ENCODE measurements at places on chromosomes 12 and 14.

GRCh38 chr12:19030603-19031002, 98.9 kb upstream of the PLEKHA5 start:
- DNase-seq, result no peak

DNA sequence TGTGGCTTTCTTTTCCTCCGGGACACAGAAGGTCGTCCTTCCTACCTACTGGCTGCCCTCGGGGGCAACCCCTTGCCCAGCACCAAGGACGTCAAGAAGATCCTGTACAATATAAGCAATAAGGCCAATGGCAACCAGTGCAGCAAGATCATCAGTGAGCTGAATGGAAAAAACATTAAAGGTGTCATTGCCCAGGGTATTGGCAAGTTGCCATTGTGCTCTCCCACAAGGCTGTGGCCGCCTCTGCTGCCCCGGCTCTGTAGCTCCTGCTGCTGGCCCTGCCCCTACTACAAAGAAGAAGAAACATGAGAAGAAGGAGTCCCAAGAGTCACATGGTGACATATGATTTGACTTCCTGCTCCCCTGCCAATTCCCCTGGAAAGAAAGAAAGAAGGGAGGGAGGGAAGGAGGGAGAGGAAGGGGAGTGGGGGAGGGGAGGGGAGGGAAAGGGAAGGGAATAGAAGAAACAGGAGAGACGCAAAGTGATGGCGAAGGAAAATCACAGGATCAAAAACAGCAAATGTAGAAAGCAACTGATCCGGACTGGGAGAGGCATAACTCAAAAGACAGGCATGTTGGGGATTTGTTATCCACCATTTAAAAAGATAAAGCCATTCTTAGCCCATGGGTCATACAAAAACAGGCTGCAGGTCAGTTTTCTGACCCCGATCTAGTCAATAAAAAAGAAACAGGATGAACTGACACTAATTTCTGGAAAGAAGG, 61.3 kb upstream of the RESF1 start:
- peak; percentile 76 for DNase-seq

DNA sequence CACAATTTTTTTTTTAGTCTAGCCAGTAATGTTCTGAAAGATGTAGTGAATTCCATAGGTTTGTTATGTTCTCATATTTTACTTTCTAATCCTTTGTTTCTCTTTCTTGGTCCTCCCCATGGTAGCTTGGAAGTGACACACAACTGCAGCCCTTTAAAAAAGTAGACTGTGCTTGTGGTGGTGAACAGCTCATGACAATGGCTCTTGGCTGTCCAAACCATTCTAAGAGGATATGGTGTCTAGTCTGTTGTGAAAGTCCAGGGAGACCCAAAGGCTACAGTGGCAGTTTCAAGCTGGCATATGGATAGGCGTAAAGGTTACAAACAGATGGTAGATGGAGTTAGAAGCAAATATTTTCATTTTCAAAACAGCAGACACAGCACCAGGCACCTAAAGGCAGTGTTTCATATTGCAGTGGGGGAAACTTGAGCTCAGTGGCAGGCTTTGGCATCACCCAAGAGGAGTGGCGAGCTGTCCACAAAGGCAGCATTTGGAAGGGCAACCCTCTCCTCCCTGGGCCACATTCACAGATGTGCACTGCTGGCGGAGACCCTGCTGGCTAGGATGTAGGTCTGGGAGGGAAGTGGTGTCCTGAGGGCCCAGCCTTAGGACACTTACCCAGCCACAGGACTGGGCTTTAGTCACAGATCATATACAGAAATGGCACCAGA, 102.1 kb downstream of the DYRK2 start:
- no peak for DNase-seq

GRCh38 chr14:68234101-68234905, 414.7 kb downstream of the RAD51B start:
- DNase-seq, result no peak

GRCh38 chr12:69546693-69547438, 38.4 kb upstream of the CCT2 start:
- no peak for DNase-seq

GRCh38 chr14:51327376-51327775, 87.3 kb downstream of the TMX1 start:
- no peak for DNase-seq

All from kidney (tissue), 22 donors.